ENCODE measurements at places on chromosomes 12 and 14.

- no peak for DNase-seq
Measured at GRCh38 chr12:48027183-48028002, 23.1 kb upstream of the COL2A1 start.

GRCh38 chr12:2552000-2552756, 242.6 kb upstream of the FKBP4 start:
- no peak for DNase-seq

DNA sequence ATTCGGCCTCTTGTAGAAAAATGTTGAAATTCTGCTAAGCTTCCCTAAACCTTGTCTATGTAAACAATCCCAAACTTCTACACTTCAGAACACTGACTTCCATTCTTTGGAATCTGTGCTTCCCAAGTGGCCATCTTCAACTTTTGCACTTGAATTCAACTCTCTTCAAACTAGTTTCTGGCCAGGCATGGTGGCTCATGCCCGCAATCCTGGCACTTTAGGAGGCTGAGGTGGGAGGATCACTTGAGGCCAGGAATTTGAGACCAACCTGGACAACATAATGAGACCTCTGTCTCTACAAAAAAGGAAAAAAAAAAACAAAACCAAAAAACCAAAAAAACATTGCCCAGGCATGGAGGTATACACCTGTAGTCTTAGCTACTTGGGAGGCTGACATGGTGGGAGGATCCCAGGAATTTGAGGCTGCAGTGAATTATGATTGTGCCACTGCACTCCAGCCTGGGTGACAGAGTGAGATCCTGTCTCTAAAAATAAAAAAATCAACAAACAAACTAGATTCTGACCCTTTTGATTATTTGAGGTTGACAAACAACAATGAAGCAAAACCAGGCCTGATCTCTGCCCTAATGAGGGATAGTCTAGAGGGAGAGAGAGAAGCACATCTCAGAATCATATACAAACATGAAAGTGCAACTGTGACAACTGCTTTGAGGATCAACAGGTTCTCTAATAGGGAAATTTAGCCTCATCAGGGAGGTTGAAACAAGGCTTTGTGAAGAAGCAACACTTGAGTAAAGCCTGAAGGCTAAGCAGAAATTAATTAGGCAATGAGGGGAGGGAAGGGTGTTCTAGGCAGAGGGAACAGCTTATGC, 11.6 kb upstream of the C12orf75 start:
- DNase-seq = no peak

- DNase-seq = no peak
Measured at GRCh38 chr14:106051796-106052195, 525.4 kb downstream of the TMEM121 start.

DNA sequence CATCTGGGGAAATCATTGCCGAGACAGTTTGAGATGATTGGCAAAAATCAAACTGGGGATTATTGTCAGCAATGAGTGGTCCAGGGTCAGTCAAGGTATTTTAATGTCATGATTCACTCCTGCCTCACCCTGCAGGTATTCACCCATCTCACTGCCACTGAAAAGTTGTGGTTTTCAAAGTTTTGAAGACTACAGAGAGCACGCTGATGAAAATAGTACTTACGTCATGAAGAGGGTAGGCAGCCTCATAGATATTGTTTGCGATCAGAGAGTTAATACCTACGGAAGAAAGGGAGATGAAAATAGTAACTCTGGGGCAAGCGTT, 138.0 kb downstream of the ANO2 start:
- no peak for DNase-seq

All from stimulated activated CD4-positive, alpha-beta T cell treated with anti-CD3 and anti-CD28 coated beads, Interleukin-15, amount 100 ng/mL, for 1 hour (primary cell).